ENCODE measurements at places on chromosomes 5 and 9.

DNA sequence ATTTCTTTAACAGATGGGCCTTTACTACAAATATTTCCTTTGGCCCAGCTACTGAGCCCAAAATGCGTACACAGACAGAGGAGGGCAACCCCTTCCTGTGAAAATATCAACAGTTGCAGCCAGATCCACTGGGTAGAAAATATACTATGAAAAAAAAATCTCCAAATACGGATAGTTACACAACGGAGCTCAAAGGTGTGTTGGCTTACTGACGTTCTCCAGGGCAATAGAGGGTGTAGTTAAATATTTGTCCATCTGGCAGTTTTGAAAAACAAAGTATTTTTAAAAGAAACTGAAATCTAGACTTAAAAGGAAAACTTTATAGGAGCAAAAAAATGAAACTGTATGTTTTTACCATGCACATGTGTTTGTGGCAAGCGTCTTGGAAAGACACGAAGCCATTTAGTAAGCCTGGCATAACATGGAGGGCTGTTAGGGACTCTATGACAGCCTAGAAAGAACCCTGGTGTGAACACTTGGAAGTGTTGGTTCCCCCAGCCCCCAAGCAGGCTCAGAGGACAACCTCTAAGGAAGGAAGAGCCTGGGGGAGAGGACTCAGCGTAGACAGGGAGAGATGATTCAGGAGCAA is 157.8 kb upstream of the TRPM3 start:
- DNase-seq = no peak

DNA sequence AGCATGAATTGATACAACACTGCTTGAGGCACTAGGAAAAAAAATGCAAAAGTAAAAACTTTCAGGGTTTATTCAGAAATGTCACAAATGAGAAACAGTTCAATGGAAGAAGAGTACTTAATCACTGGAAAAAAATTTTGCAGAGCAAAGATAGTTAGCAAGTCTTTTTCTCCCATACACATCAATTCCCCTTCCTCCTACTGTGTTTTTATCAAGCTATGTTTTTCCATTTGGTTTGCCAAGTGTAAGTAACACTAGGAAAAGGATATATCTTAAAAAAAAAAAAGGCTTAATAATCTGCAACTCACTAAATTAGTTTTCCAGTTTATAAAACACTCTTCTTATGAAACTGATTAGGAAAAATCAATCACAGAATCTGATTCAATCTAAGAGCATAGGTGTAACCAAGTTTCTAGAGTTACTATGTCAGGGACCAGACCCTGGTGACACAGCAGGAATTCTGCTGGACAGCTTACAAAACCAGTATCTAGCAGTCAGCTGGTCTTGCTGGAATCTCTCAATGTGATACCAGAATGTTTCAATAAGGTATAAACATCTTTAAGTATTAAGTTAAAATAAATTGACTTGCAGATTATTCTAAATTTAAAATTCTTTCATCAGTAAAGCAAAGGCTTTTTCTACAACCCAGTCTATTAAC is 34.7 kb downstream of the RNF145 start:
- no peak for DNase-seq

DNA sequence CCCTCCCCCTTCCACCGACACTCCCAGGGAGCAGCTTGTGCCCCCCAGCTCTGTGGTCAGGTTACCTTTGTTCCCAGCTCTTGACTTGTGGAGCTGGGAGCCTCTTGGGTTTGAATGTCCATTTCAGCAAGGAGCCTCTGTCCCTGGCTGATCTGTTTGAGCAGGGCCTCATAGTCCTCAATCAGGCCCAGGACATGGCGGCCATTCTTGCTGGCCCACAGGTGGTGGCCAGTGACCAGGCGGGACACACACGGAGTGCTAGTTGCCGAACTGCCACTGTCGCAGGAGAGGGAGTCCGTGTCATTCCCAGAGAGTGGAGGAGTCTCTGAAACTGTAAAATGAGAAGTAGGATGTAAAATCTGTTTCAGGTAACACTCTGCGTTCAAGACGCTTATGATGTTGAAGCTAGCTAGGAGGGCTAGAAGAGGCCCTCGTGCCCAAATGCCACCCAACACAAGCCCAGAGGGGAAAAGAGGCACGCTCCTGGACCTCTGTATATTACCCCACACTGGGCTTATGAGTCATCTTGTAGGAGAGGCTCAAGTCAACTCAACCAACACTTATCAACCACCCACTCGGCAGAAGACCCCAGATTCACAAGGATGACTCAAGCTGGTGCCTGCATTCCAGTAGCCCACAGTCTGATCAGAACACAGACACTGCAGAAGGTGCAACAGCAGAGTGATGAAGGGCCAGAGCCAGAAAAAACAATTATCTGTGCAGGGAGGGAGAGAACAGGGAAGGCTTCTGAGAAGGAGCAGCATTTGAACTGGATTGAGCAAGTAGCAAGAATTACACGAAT is 177.0 kb downstream of the CDK5RAP2 start:
- DNase-seq = no peak

DNA sequence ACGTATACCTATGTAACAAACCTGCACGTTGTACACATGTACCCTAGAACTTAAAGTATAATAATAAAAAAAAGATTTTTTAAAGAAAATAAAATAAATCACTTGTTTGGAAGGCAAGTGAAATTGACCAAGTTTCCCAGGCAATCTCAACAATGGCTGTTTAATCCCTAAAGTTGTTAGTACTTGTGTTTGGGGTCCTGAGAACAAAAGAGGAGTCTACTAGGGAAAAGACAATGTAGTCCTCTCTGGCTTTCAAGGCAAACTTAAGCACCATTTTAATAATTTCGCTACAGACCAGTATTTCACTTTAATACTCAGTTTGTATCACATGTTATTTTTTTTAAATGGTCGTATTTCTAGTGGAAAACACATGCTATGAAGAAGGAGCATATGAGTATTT is 14.2 kb downstream of the CEMIP2 start:
- DNase-seq = no peak

- DNase-seq = no peak
Observed at GRCh38 chr5:31860726-31861433, 221.9 kb downstream of the PDZD2 start.

GRCh38 chr5:145591578-145591977 is 243.6 kb downstream of the PRELID2 start:
- DNase-seq = no peak

DNA sequence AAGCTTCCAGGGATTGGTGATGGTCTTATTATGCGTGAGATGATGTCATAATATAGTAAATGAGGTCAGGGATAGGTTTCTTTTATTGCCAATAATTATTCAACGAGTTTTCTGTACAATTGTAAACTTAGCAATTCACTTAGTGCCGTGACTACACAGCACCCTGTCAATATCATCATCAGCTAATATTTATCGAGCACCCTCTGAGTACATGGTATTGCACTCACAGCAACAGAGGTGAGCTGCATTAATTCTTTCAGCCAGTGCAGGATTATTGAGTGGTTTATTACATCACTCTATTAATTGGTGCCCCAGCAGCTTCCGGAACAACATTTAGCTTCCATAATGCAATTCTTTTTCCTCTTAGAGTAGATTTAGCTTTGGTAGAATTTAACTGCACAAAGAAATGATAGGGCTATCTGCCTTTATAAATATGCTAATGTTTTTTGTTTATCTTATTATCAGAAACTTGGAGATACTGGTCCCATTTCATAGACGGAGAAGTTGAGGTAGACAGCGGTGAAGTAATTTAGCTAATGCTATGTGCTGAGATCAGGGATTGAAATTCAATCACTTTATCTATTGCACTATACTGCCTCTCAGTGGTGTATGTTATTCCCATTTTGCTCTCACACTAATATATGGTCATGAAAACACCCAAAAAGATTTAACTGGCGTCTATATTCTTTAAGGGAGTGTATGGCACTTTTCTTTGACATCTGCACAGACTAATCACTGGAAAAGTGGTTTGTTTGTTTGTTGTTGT is 726.1 kb upstream of the WWC1 start:
- DNase-seq = no peak

- no peak for DNase-seq
Observed at GRCh38 chr5:83404182-83404716, 67.3 kb upstream of the VCAN start.

- no peak for DNase-seq
Observed at GRCh38 chr9:6055216-6055615, 39.8 kb upstream of the RANBP6 start.

DNA sequence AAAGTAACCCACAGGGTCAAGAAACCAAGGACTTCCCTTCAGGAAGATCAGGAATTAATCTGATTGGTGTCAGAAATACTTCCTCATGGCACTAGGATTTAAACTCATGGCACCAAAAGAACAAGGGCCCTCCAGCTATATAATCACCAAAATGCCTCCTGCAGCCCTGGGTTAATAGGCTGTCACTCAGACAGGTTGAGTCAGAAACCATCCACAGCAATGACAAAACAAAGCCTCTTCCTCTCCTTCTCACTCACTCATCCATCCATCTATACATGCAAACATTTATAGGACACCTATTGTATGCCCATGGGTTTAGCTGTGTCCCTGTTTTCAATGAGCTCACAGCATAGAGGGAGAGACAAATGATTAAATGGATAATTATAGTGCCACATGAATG is 62.5 kb upstream of the SPOCK1 start:
- DNase-seq = no peak

GRCh38 chr5:139702548-139702947 is 54.4 kb downstream of the CXXC5 start:
- no peak for DNase-seq
